ENCODE measurements at places on chromosomes 4 and X. TPM values are rescaled to one million over a fixed set of nuclear protein-coding genes. Genes with fewer than 3 reads are reported as not detected.

Gene NAA11
- polyA plus RNA-seq = not detected

Gene MAGEB3
- polyA plus RNA-seq = not detected

Gene CPLX1
- polyA plus RNA-seq = 0.35 TPM

Gene RRH
- polyA plus RNA-seq = not detected

Gene CDK16
- 6.4 TPM for polyA plus RNA-seq

Gene EFHC2
- 2.1 TPM for polyA plus RNA-seq

Gene PDLIM5
- 42.0 TPM for polyA plus RNA-seq

Gene POF1B
- polyA plus RNA-seq = not detected

Gene GRID2
- polyA plus RNA-seq = not detected

Gene FATE1
- not detected for polyA plus RNA-seq

Gene HMGN5
- polyA plus RNA-seq = 11.1 TPM

Gene PRKG2
- polyA plus RNA-seq = 1.2 TPM

Gene DACH2
- not detected for polyA plus RNA-seq

Gene HOPX
- 6.2 TPM for polyA plus RNA-seq

Gene ZDHHC15
- 0.57 TPM for polyA plus RNA-seq

Gene SYN1
- 0.74 TPM for polyA plus RNA-seq

Data from naive thymus-derived CD4-positive, alpha-beta T cell (primary cell).